ENCODE measurements at places on chromosomes 7 and 10.

- no peak for DNase-seq
Measured at GRCh38 chr10:107434854-107435253, 270.3 kb upstream of the SORCS1 start.

DNA sequence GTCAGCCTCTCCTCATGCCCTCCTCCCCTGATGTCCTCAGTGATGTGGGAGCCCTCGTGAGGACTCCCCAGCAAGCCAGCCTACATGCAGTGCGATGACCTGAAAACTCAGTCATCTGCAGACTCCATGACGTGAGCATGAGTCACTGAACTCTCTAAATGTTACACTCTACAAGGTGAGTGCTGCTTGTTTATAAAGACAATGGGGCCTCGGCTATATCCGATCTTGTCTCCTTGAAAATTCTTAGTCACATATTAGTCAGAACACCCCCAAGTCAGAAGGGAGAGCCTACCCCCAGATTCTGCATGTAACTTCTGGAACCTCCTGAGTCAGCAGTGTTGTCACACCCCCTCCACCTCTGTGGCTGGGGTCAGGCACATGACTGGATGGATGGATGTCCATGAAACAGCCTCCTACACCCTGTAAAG lies 673.8 kb downstream of the INHBA start:
- DNase-seq: no peak

GRCh38 chr10:60513281-60513680 lies 123.6 kb upstream of the ANK3 start:
- DNase-seq: no peak

DNA sequence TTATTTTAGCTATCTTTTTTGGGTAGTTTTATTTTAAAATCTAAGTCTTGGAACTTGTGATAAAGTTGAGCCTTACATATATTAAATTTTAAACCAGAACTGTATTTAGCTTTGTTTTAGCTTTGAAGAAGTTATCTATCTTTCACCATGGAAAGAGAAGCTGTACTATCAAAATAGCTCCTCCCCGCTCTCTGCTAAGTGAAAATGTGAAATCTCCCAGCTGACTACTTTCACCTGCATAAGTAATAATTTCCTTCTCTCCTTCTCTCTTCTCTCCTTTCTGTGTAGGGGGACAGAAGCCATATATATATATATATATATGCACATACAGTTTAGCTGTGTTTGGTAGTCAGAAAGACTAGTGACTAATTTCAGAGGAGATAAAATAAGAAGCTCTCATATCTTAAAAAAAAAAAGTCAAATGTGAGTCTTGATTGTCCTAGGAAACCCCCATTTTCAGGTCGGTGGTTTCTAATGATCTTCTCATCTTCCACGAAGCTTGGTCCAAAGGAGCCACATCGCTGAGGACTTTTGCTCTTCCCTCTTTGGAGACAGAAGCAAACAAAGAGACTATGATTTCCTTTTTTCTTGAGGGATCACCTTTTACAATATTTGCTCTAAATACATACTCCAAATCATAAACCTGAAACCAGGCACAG lies 30.6 kb upstream of the GDI2 start:
- DNase-seq: no peak

DNA sequence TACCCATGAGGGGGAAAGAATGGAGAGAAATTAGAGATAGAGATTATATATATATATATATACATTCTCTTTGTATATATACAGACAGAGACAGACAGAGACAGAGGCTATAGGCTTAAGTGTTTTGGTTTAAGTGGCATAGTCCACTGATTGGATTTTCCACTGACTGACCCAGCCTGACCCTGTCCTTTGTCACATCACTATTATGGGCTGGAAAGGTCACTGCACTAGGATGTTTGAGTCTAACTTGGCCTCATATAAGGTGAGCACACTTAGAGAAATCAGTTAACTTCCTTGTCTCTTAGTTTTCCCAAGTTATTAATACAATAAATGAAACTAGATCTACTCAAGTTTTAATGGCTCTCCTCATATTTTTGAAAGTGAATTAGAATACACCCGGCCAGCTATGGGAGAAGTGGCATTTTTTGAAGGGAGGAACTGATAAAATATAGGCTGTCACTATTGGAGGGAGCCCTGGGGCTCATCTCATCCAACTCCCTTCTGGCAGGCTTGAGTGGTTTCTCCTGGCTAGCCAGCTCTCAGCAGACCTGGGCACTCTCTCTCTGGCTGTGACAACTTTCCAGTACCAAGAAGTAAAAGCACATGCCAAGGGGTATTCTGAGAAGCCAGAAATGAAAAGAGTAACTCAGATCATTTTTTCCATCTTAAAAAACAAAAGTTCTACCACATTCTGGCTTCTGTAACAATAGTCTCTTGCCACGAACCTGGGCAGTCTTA lies 455.6 kb upstream of the ANKRD30A start:
- no peak for DNase-seq

DNA sequence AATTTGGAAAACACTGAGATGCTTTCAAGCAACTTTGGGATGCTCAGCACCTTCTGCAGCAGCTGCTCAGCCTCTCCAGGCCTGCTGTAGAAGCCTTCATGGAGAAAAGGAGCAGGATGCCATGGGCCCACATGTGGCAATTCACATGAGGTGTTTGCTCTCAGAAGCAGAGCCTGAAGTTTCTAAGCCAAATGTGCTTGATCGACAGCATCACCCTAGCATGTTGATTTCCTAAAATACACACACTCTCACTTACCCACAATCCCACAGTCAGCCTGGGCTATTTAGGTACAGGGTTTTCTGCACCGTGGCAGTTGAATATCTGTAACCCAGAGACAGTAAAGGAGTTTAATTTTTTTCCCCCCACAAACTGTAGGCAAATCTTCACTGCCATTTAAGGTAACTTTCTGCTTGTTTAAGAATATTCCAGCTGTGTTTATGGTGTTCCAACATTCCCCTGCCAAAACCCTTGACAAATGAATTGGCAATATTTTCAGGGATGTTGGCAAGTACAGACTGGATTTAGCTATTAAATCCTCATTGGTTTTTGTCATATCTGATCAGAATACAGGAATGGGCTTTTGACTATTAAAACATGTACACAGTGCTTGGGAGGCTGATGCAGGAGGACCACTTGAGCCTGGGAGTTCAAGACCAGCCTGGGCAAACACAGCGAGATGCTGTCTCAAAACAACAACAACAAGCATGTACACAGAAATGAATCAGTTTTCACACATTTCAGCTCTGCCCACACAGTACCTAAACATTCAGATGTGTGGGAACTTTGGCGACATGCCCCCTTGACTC lies 244.2 kb downstream of the CELF2 start:
- no peak for DNase-seq

- DNase-seq: no peak
Measured at GRCh38 chr7:158765020-158765419, 60.4 kb upstream of the NCAPG2 start.

GRCh38 chr10:34319197-34319846 lies 495.8 kb downstream of the PARD3 start:
- peak; percentile 46 for DNase-seq

- DNase-seq: no peak
Measured at GRCh38 chr7:23529262-23529859, 2.4 kb downstream of the TRA2A start.

GRCh38 chr10:96229568-96230030 lies 41.8 kb downstream of the BLNK start:
- peak; percentile 48 for DNase-seq

DNA sequence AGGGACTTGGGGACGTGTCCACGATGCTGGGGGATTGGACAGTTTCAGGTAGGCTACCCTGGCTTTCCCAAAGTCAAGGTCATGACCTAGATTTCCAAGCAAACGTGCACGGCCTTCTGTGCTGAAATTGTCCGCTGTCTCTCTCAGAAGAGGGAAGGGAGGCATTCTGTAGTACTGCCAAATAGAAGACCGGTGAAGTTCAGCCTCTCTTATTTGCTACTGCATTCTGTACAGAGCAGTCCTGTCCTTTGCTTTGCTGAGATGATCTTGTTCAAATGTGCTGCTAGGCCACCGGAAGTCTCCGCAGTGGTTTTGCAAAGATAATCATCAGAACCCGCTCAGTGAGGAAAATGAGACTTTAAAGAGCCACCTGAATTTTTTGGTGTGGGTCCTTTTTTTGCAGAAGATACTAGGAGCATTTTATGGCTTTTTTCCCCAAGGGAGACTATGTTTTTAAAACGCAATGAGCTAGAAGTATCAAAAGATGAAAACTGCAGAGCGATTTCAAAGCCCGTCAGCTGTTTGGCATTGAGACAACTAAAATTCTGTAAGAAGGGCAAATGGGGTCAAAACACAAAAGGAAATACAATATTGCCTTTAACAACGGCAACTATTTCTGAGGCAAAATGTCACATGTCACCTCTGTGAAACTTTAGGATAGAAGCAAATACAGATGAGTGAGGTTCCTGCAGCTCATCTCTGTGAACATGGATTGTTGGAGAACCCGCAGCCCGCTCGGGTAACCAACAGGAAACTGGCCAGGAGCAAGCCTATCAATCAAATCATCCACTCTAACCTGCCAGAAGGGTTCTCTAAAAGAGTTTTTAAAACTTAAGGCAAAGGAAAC lies 1.3 kb upstream of the NMT2 start:
- no peak for DNase-seq

- no peak for DNase-seq
Measured at GRCh38 chr7:5594616-5595544, 171.2 kb upstream of the TNRC18 start.

- peak; percentile 49 for DNase-seq
Measured at GRCh38 chr7:155344618-155345433, 47.1 kb downstream of the INSIG1 start.

DNA sequence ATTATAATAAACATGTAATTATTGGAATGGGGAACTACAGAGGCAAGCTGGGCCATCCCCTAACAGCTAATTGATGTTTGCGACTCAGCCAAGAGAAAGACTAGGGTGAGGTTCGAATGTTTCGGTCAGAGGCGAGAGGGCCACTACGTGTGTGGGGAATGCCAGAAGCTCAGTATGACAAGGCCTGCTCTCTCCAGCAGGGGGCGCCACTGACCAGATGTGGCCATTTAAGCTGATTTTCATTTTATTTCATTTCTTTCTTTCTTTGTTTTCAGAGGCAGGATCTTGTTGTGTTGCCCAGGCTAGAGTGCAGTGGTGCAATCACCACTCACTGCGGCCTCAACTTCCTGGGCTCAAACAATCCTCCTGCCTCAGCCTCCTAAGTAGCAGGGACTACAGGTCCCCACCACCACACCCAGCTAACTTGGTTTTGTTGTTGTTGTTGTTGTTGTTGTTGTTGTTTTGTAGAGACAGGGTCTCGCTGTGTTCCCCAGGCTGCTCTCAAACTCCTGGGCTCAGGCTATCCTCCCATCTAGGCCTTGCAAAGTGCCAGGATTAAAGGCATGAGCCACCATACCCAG lies 38.1 kb downstream of the TMEM130 start:
- peak; percentile 12 for DNase-seq

DNA sequence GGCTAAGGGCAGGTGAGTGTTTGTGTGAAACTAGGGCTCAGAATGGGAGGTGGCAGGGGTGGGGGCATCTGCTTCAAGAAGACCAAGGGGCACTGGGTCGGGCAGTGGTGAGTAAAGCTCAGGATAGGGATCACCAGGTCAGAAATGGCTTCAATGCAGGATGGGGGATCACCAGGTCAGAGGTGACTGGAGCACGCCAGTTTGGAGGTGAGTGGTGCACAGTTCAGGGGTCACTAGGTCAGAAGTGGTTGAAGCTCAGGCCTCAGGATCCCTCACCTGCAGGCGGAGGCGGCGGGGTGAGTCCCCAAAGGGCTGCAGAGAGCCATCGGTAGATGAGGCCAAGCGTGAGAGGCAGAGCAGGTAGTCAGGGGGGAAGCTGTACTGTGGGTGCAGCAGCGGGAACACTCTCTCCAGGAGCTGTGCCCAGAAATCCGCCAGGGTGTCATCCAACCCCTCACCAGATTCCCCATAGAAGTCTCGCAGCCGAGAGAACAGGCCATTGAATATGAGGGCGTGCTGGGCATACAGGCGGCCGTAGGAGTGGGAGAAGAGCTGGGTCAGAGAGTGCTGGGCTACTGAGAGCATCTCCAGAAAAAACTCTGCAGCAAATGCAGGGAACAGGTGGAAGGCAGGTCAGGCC lies 1.8 kb downstream of the GPC2 start:
- no peak for DNase-seq

GRCh38 chr10:132475086-132475485 lies 62.5 kb upstream of the INPP5A start:
- DNase-seq: no peak

- no peak for DNase-seq
Measured at GRCh38 chr7:40015790-40016296, 65.8 kb downstream of the CDK13 start.

GRCh38 chr10:95976362-95977229 lies 66.8 kb upstream of the CCNJ start:
- no peak for DNase-seq

DNA sequence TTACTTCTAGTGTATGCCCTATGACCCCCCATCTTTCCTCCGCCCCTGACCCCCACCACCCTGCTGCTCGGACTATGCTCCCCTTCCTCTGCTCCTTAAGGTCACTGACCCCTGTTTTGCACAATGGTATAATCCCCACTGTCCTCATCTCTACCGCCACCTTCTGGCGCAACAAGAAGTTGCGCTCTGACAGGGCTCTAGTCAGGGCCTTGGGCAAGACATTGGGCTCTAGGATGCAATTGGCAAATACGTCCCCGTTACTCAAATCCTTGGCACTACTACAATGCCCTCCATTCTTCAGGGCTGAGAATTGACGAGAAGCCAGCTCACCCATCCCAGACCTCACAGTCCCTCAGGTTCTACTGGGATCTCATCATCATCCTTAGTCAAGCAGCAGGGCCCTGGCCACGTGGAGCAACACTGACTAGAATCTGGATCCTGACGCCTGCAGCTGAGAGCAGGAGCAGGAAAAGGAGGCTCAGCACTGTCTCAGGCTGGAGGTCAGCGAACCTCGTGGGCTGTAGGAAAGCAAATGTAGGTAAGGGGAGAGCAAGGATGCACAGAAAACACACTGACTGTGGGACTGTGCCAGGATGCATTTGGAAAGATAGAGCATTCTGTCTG lies 10.6 kb downstream of the LRIT2 start:
- DNase-seq: peak; percentile 73

DNA sequence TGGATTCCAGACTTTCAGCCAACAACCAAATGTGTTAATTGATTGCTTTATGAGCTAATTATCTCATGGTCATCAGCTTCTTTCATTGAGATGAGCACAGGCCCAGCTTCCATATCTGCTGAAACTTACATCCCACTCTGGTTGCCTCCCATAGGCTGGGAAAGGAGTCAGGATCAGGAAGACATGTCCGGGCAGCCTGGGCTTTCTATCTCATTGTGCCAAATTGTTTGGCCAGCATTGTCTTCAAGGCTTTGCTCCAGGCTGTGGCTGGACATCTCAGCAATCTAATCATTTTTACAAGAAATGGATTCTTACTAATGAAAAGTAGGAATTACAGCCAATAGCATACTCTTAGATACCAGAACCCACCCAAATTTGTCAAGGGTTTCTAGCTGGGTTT lies 295.2 kb downstream of the CXCL12 start:
- no peak for DNase-seq

- DNase-seq: no peak
Measured at GRCh38 chr7:122831436-122831835, 54.8 kb downstream of the CADPS2 start.

Data from T47D (cell line).